ENCODE measurements at places on chromosomes 1 and 21. TPM values are rescaled to one million over a fixed set of nuclear protein-coding genes. Genes with fewer than 3 reads are reported as not detected.
A peak's percentile ranks its signal among the peaks of the same experiment; 100 is the strongest.

GRCh38 chr1:112522621-112523020 is 13.9 kb downstream of the WNT2B start:
- H3K27me3 ChIP-seq: no peaks in the 10 kb centered on the region
- peaks cover 39% of the 10 kb centered on the region for H3K36me3 ChIP-seq
- no peak overlapping the region for H3K4me3 ChIP-seq
- DNase-seq: no peak

- no peaks in the 10 kb centered on the region for H3K27me3 ChIP-seq
- no peak overlapping the region for H3K27ac ChIP-seq
- no peaks in the 10 kb centered on the region for H3K36me3 ChIP-seq
- DNase-seq: no peak
- no peaks in the 10 kb centered on the region for H3K4me1 ChIP-seq
These were observed 2.8 kb upstream of the RGS5 start for GRCh38 chr1:163205513-163205912.

Gene MYOG
- total RNA-seq: not detected

Gene CFHR1
- total RNA-seq: 5.0 TPM

Gene LENEP
- total RNA-seq: 0.60 TPM

DNA sequence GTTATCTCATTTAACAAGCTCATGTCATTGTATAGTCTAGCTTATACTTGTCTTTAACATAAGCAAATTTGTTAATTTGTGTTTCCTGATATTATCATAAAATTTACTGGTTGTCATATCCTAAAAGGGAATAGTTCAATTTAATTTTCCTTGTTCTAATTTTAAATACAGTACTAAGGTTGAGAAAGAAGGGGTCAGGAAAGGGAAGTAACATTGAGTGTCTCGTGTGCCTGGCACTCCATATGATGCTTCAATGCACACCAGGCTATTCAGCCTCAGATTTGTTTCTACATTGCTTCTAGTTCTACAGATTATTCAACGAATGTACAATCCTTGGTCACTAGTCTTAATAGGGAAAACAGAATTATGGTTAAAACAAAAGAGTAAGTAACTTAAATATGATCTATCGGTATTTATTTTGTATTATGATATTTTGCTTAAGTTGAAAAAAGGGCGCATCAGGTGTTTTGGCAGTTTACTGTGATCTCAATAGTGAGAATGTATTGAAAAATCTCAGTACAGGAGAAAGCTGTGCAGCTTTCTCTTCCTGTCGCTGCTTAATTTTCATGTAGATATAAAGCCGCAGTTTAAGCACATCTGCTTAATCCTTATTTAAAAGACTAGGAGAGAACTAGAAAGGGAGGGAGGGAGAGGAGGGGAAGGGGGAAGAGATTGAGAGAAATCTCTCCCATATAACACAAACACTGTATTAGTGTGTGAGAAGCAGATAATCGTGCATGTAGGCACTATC is 13.0 kb downstream of the PTPRC start:
- peaks cover 29% of the 10 kb centered on the region for H3K36me3 ChIP-seq
- H3K27me3 ChIP-seq: no peaks in the 10 kb centered on the region
- no peak for DNase-seq
- peak overlapping the region; percentile 48 for H3K4me3 ChIP-seq
- peak overlapping the region; percentile 57 for H3K27ac ChIP-seq

DNA sequence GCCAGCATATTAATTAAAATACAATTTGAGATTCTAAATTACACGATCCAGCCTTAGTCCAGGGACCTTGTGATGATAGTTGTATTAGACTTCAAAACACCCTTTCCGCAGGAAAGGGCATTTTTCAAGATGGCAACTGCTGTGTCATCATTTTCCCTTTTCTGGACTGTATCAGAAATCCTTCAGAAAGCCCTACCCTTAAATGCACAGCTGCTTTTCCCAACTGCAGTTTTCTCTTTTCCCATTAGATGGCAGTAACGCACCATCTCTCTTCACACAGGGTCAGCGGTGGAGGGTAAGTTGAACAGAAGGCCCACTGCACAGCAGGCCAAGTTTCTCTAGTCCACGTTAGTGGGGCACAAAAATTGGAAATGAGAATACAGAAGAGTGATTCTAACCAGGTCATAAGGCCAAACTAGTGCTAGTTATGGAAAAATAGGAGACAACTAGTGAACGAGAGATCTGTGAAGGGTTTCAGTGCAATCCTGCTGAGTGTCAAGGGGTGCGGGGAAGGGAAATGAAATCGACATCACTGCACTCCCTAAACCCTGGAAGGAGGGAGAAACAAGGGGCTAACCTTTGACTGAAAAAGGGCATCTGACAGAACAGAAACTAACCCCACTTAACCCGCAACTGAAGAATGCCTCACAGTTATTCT is 22.1 kb upstream of the TDRD10 start:
- peaks cover 45% of the 10 kb centered on the region for H3K4me1 ChIP-seq
- H3K27me3 ChIP-seq: no peaks in the 10 kb centered on the region
- DNase-seq: no peak
- no peak overlapping the region for H3K4me3 ChIP-seq
- peaks cover 11% of the 10 kb centered on the region for H3K36me3 ChIP-seq

- H3K4me3 ChIP-seq: no peak overlapping the region
- H3K27me3 ChIP-seq: no peaks in the 10 kb centered on the region
- no peak for DNase-seq
- peaks cover 14% of the 10 kb centered on the region for H3K4me1 ChIP-seq
- no peaks in the 10 kb centered on the region for H3K36me3 ChIP-seq
These were observed 1.7 kb upstream of the FAM89A start for GRCh38 chr1:231041719-231042261.

GRCh38 chr1:165467706-165468105 is 22.8 kb upstream of the RXRG start:
- H3K36me3 ChIP-seq: no peaks in the 10 kb centered on the region
- H3K27ac ChIP-seq: no peak overlapping the region
- H3K4me1 ChIP-seq: no peaks in the 10 kb centered on the region
- no peaks in the 10 kb centered on the region for H3K27me3 ChIP-seq
- H3K4me3 ChIP-seq: no peak overlapping the region

Gene BEND5
- 16.1 TPM for total RNA-seq

DNA sequence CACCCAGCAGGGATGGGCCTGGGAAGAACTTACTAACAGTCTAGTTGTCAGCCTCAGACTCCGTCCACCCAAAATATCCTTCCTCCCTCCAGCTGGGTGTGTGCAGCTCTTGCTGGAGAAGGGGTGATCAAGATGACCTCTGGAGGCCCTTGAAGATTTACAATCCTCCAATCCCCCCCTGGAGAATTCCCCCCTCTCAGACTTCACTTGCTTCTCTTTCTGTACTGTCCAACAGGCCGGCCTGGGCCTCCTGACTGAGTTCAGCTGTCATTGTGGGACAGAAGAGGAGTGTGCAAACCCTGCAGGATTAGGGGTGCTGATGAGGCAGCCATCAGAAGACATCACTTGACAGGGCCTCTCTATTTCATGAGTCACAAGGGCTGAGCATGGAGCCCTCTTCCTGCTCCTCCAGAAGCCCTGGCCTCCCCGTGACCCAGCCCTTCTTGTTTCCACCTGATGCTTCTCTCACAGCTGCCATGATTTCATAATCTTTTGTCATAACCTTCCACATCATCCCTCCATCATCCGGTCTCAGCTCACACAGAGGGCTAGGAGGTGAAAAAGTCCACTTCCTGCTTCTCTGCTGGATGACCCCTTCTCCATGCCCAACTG is 17.5 kb upstream of the IGFN1 start:
- H3K27me3 ChIP-seq: no peaks in the 10 kb centered on the region
- DNase-seq: no peak
- H3K4me3 ChIP-seq: no peak overlapping the region
- H3K4me1 ChIP-seq: no peaks in the 10 kb centered on the region
- no peaks in the 10 kb centered on the region for H3K36me3 ChIP-seq

GRCh38 chr1:58986996-58987767 is 203.3 kb upstream of the JUN start:
- peaks cover 8% of the 10 kb centered on the region for H3K4me1 ChIP-seq
- H3K4me3 ChIP-seq: no peak overlapping the region
- H3K27me3 ChIP-seq: no peaks in the 10 kb centered on the region
- no peaks in the 10 kb centered on the region for H3K36me3 ChIP-seq
- no peak for DNase-seq

Measured in spleen (tissue), 13 donors.